Stimulated activated CD4-positive, alpha-beta T cell treated with anti-CD3 and anti-CD28 coated beads, Interleukin-15, amount 100 ng/mL, for 1 hour (primary cell): ENCODE measurements at places on chromosomes 16 and 17.

- no peak for DNase-seq
Measured at GRCh38 chr17:37082311-37082860, 133.6 kb downstream of the AATF start.

DNA sequence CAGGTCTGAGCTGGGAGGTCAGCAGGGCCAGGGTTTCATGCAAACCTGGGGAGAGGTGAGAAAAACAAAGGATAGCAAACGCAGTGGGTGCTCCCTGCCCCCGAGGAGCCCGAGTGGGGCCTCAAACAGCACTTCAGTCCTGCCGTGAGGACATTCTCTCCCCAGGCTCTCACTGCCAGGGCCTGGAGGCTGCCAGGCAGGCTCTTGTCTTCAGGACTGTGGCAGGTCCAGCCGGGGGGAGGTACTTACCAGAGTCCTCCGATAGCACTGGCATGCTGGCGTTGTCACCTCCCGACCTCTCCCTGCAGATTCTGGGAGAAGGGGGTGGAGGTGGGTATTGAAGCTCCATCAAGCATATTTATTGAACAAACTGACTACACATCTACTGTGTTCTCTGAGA, 1.3 kb downstream of the MPP3 start:
- DNase-seq: no peak

DNA sequence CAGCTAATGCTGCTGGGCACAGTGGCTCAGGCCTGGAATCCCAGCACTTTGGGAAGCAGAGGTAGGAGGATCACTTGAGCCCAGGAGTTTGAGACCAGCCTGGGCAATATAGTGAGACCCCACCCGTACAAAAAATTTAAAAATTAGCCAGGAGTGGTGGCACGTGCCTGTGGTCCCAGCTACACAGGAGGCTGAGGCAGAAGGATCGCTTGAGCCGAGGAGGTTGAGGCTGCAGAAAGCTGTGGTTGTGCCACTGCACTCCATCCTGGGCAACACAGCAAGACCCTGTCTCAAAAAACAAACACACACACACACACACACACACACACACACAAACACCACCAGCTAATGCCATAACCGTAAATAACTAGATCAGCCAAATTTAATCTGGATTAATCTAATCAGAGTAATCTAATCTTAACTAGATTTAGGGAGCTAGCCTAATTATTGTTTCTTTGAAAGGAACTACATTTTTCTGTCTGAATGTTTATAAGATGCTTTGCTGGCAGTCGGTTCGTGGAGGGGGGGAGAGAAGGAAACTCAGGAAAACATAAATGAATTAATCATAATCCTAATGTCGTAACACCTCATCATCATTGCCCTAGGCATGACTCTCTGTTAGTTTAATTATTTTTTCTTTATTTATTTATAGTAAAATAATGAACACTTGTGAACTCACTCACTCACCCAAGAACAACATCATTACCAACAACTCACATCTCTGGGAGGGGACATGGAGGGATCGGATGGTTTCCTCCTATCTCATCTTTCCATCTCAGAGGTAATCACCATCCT, 12.5 kb upstream of the RBBP6 start:
- DNase-seq: no peak

DNA sequence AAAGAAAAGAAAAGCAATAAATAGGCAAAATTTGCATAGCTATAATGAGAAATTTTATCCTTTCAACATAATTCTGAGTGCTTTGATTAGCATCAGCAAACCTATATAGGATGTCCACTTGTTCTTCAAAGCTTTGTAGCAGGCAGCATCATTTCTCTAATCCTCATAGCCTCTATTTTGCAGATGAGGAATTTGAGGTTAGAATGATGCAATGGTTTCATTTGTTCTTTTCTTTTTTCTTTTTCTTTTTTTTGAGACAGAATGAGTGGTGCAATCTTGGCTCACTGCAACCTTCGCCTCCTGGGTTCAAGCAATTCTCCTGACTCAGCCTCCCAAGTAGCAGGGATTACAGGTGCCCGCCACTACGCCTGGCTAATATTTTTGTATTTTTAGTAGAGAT, 594.4 kb downstream of the TOX3 start:
- DNase-seq: no peak

DNA sequence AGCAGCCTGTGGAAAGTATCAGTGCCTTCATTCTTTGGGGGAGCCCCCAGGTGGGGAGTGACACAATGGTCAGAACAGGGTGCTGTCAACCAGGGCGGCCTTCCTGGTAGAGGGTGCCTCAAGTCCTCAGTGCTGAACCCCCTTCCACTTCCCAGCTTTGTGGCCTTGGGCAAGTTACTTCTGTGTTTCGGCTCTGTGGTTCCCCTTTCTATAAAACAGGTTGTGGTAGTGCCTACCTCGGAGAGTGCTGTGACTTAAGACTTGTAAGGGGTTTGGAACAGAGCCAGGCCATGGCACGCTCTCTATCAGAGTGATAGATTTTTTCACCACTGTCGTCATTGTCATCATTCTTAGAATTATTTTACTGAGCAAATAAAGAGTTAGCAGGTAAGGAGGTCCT, 141.1 kb downstream of the CCDC182 start:
- peak; percentile 28 for DNase-seq

GRCh38 chr17:75892556-75893224, 4.1 kb downstream of the TRIM65 start:
- no peak for DNase-seq

GRCh38 chr17:57410169-57410568, 153.8 kb downstream of the MSI2 start:
- no peak for DNase-seq

- peak; percentile 16 for DNase-seq
Measured at GRCh38 chr17:35089586-35090296, 26.2 kb upstream of the RFFL start.

DNA sequence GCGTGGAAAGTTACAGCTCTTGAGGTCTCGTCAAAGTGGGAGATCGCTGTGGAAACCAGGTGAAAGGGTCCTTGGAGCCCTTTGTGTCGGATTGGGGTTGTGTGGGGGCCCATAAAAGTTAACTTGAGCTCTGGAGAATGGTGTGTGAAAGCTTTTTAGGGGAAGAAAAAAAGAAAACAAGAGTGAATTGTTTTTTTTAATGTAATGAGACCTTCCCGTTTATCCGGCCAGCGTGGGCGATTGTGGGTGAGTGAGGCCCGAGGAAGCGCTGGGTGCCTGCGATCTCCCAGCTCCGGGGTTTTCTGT, 150.6 kb downstream of the MSI2 start:
- no peak for DNase-seq

- DNase-seq: no peak
Measured at GRCh38 chr17:83152745-83153611, 73.6 kb downstream of the METRNL start.

DNA sequence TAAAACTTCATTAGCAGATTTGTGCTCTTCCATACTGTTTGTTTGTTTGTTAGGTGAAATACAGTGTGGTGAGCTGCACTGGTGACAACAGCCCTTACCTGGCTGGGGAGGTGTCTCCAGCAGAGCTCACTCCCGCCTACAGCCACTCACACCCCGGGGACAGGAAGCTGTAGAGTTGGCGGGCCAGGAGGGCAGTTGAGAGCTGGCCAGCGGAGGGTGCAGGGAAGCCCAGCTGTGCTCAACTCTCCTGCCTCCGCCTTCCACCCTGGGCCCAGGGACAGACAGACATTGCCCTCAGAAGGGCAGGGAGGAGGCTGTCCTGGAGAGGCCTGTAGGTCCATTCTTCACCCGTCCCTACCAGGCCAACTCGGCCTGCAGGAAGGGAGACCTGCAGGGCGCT, 48.6 kb upstream of the PVALEF start:
- DNase-seq: no peak

DNA sequence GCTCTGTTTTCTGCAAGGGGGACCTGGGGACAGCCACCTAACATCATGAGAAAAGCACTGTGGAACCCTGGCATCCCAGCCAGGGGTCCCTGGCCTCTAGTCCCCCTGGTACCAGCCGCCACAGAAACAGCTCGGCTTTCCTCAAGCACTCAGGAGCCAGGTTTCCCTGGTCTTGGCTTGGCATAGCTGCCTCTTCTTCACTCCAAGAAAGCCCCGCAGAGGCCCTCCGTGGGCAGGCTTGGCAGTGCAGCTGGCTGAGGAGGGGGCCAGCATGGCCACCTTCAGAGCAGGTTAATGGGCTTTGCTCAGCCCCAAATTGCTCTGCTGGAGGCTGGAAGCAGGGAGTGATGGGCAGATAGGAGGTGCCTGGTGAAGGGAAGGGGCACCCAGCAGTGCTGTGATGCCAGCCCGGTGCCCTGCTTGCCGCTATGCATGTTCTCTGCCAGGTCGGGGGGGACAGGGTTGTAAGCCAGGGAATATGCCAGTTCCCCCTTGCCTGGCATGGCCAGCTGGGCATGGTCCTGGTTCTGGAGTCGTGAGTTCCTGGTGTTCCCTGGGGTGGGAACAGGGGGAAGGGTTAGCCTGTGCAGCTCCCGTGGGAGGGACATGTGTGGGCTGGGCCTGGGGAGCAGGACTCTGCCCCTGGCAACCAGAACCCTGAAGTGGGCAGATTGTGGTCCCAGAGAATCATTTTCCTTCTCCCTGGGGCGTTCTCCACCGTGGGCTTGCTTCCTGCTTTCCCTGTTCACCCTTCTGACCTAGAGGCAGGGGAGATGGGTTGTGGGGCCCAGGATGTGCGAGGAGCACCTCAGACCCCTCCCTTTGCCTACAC, 3.2 kb downstream of the ANKRD13B start:
- no peak for DNase-seq

- DNase-seq: no peak
Measured at GRCh38 chr17:63311416-63311937, 134.6 kb downstream of the CYB561 start.

DNA sequence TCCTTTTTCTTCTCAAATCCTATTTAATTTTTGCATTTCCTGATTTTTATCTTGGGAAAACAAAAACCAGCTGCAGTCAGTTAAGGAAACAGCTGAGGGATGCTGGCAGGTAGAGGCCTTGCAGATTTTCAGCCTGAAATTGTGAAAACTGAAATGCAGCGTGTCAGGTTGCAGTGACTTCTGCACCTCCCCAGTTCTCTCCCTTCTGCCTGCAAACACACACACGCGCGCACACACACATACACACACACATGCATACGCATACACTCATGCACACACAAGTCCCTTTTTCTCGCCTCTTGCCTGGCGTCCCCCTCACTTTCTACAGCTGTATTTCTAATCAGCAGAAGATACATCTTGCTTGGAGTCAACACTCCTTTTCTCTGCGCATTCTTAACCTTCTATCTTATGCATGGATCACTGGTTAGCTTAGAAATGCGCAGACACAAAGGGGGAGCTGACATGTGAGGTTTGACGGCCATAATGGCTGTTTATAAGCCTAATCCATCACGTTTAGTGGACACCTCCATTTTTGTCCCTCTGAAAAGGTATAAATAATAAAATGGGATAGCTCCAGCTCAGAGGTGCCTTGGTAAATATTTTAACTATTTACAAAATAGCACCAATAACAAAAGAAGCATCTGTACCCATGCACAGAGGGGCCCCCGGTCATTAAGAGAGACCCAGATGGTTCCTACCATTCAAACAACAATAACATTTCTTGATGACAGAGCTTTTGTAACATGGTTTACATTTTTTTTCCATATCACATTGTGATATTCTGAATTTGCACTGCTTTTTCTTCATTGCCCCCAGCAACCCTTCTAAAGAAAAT, 392.1 kb upstream of the SALL1 start:
- DNase-seq: no peak

DNA sequence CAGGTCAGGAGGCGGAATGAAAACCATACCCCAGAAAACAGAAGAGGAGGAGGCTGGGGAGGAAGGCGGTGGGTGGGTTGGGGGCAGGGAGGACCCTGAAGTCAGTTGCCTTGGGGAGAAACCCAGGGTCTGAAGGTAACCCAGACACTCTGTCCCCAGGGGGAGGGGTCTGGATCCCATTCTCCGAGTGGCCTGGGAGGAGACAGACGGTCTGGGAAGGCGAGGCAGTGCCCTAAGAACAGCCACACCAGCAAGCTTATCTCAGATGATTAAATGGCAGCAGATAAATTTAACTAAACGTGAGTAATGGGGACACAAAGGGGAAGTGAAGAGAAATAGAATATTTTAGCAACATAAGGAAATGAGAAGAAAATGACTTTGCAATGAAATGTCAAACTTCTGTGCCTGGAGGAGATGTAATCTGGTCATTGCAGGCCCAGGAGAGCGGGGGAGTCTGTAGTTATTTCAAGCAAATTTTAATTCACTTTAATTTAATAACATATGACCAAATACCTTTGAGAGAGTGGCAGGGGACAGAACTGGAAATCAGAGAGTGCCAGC, 21.4 kb upstream of the ZFP90 start:
- no peak for DNase-seq

DNA sequence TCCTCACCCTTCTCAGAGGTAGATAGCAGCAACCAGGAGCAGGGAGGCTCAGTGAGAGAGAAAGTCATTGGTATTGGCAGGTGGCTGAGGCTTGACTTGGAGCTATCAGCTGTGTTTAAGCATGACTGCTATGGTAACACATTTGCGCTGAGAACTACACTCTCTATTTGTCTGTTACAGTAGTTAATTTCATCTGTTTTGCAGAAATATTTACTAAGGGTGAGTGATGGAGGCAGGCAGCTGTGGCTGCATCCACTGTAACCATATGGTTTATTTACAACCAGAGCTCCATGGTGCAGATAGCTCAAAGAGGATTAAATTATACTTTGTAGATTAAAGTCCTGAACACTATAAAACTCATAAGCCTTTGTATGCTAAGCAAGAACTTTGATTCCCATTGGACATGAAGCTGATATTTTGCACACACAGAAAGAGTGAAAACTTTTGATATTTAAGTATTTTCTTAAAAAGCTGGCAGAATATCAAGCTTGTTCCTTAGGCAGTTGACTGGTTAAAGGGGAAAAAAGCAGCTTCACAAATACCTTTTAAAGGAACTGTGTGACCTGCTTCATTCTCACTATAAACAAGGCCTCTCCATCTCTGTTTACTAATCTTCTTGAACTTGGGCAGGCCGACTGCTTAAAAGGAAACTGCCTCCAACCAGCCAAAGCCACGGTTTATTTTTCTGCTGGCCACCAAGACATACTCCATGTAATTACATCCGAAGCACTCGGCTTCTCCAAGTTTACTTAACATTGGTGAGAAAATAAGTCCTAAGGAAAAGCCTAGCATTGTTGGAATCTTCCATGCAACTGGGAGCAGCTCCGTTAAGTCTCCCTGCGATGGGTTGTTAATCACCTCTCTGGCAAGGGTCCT, 299.8 kb upstream of the ZFHX3 start:
- DNase-seq: no peak

DNA sequence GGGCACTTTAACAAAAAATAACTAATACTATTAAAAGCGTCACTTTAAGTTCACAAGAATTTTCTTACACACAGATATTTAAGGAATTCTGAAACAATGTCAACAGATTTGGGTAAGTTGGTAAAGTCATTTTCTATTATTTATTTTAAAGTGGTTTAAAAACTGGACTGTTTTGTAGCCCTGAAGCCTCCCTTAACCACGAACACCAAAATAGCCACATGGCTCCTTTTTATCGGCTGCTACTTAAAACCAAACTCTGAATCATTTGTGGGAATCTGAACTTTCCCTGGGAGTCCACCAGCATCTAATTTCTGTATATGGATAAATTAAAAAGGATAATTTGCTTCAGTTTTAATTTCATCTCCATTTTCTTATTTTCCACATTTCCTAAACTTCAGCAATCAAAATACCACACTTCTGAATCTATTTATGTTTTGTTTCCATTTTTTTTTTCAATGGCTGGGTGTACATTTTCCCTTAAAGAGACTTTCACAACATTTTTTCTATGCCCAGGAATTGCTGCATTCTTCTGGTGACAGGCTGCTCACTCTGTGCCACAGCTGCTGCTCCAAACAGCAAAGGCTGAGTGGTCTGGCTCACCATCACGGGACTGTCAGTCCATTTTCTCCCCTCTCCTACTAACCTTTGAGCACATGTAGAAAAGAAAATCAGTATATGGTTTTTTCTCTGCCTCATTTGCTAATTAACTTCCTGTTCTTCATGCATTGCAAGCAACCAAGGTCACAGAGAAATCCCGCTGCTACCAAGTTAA, 255.5 kb upstream of the KCNJ16 start:
- no peak for DNase-seq
